ENCODE measurements at places on chromosomes 3 and 15.

DNA sequence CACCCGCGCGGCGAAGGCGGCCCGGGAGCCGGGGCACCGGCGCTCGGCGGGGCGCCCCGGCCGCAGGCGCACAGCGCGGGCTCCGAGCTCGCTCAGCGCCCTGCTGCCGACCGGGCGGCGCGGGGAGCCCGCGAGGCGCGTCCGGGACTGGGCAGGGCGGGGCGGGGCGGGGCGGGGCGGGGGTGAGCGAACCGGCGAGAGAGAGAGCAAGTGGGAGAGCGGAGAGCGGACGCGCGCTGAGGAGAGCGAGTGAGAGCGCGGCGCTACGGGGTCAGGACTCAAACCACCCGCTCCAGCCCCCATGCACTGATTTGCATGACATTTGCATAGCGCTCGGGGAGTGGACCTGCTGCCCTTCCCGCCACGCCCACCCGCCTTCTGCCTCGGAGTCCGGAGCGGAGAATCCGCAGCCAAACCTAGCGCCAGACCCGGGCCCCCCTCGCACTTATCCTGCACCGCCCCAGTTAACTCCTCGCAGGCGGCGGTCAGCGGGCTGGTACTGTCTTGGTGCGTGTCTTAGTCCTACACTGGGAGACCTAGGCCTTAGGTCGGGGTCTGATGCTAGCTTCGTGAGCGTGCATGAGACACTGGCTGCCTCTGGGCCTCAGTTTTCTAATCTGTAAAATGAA is at the start of gene MYLK:
TSS of gene MYLK (minus strand) at position 130 of the 629 bp plus-strand sequence. CDS start 90,491 bp downstream, outside the sequence.
- peak; percentile 86 for DNase-seq

- no peak for DNase-seq
Measured at GRCh38 chr3:69986419-69986818, 13.1 kb upstream of the SAMMSON start.

GRCh38 chr3:45783667-45784066 is 12.7 kb downstream of the SLC6A20 start:
- DNase-seq = no peak

DNA sequence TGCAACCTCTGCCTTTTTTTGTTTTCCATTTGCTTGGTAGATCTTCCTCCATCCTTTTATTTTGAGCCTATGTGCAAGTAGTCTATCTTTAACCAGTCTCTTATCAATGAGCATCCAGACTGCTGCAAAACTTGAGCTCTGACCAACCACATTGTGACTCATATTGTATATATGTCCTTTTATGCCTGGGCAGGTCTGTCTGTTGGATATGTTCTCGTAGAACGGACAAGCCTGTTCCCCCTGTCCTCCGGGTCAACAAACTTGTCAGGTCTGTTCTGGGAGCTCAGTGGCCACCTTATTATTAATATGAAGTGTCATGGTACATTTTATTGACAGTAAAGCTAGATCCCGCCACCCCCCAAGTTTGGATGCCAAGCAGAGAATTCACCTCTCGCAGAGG is 252.9 kb upstream of the ST8SIA2 start:
- DNase-seq = no peak

DNA sequence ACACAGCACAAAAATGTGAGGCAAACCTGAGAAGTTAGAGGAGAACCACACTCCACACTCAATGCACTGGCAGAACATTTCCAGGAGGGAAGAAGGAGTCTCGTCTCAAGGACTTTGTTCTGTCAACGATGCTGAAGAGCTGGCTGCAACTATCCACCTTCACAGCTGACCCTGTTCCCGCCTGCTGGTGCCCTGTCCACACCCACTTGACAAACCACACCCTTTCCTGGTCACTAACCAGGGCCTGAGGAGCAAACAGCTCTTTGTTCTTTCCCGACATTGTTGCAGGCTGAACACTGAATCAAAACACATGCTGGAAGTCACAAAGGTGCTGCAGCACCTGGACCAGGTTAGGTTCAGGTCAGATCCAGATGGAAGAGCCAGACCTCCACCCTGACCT is 92.6 kb upstream of the ARRDC4 start:
- DNase-seq = no peak

DNA sequence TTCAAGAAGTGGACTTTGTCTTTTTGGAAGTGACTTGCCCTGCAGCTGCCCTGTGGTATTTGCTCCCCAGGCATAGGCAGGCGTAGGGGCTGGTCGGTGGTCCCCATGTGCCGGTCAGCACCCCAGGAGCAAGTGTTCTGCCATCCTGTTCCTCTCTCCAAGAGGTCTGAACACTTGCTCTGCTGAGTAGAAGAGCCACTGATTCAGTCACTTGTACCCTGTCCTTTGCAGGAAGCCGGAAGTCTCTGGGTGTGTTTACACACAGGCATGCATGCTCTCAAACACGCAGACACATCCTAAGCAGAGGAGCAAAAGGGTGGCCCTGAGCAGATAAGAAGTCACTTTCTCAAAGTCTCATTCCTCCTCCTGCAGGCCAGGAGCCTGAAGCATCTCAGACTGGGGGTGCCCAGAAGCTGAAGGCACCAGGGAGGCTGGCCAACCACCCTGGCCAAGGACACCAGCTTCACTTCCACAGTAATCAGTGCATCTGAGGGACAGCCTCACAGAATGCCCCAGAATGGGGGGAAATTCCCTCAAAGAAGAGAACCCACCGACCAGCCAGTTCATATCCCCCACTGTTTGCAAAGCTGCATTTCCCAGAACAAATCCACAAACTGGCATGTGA is 88.7 kb upstream of the POMGNT2 start:
- DNase-seq = no peak

- no peak for DNase-seq
Measured at GRCh38 chr15:72197460-72198355, at the start of gene GRAMD2A. Gene GRAMD2A, minus strand, starts transcription at chr15:72197787.

- no peak for DNase-seq
Measured at GRCh38 chr3:141782386-141782932, 19.3 kb downstream of the GRK7 start.

DNA sequence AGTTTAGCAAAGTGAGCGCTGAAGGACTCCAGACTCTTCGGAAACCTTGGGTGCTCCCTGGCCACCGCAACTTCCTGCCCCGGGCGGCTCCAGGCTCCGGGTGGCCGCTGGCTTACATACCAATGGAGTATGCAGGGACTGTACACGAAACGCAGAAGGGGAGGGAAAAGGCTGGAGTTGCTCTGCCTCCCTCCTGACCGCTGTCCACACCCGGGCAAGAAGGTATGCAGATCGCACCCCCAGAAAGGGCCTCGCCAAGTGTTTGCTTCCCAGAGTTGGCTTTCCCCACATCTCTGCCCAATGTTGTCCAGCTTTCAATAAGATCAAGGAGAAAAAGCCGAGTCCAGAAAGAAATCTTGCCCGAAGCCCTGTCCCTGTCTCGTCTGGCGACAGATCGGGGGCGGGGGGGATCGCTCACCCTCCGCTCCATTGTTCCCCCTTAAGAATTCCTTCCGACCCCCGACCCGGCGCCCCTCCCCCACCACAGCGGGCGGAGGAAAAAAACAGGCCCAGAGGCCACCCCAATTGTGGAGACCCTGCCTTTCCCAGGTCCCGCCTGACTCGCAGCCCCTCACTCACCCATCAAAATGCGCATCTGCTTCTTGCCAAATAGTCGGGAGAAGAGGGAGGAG is 533 bp downstream of the ARF4 start:
- peak; percentile 84 for DNase-seq
